ENCODE measurements at places on chromosomes 1 and 21.

- no peaks in the 10 kb centered on the region for H3K27me3 ChIP-seq
- DNase-seq, result no peak
- no peaks in the 10 kb centered on the region for H3K36me3 ChIP-seq
These were observed 61.8 kb upstream of the TTLL7 start for GRCh38 chr1:84060781-84061180.

GRCh38 chr1:235473806-235474205 is 30.4 kb downstream of the B3GALNT2 start:
- H3K4me3 ChIP-seq, result no peak overlapping the region
- H3K4me1 ChIP-seq, result no peaks in the 10 kb centered on the region
- H3K36me3 ChIP-seq, result peaks cover 22% of the 10 kb centered on the region
- no peaks in the 10 kb centered on the region for H3K27me3 ChIP-seq

- H3K36me3 ChIP-seq, result no peaks in the 10 kb centered on the region
- no peak overlapping the region for H3K4me3 ChIP-seq
- H3K27ac ChIP-seq, result no peak overlapping the region
- no peak for DNase-seq
These were observed 19.1 kb downstream of the DMBX1 start for GRCh38 chr1:46508757-46509156.

DNA sequence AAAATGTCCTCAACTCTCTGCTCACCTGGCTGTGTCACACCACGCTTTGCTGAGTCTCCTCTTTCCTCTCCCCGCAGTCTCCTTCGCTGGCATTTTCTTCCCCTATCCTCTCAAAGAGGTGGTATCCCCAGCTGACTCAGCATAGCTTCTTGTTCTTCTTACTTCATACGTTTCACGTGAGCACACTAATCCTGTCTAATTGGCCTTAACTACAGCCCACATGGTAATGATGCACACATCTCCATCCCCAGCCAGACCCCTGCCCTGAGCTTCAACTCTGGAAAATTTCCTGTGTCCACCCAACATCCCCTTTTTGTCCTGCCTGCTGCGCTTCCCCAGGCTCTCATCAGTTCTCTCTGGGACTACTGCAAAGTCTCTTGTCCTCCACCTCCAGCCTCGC is 169.8 kb downstream of the TTLL7 start:
- H3K36me3 ChIP-seq, result no peaks in the 10 kb centered on the region
- no peak overlapping the region for H3K27ac ChIP-seq
- H3K27me3 ChIP-seq, result no peaks in the 10 kb centered on the region
- H3K4me1 ChIP-seq, result no peaks in the 10 kb centered on the region
- no peak overlapping the region for H3K4me3 ChIP-seq
- DNase-seq, result no peak
